ENCODE measurements at places on chromosomes 6 and 20.
A peak's percentile ranks its signal among the peaks of the same experiment; 100 is the strongest.

DNA sequence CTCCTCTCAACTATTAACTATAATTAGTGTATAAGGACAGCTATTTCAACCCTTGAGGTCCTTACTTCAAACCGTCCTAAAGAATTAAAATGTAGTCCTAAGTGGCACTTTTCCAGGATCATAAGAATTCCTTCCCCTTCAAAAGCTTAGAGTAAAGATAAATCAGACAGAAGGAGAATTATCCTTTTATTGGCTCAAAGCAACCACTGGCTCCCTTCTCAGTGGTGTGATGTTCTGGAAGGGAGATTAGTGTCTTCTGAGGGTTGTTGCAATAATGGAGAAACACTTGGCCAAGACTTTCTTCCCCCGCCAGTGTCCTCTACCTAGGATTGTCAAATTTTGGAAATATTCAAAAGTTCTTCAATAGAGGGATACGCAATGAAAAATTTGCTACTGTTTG is 89.1 kb upstream of the PLEKHG1 start:
- no peaks in the 10 kb centered on the region for H3K4me1 ChIP-seq
- no peak overlapping the region for H3K4me3 ChIP-seq
- H3K27me3 ChIP-seq, result no peaks in the 10 kb centered on the region
- H3K36me3 ChIP-seq, result no peaks in the 10 kb centered on the region
- DNase-seq, result no peak
- no peak overlapping the region for H3K27ac ChIP-seq

GRCh38 chr6:70353448-70353847 is 50.6 kb upstream of the COL9A1 start:
- peaks cover 8% of the 10 kb centered on the region for H3K4me1 ChIP-seq
- H3K27me3 ChIP-seq, result no peaks in the 10 kb centered on the region
- no peak overlapping the region for H3K27ac ChIP-seq
- no peak overlapping the region for H3K4me3 ChIP-seq
- no peak for DNase-seq

DNA sequence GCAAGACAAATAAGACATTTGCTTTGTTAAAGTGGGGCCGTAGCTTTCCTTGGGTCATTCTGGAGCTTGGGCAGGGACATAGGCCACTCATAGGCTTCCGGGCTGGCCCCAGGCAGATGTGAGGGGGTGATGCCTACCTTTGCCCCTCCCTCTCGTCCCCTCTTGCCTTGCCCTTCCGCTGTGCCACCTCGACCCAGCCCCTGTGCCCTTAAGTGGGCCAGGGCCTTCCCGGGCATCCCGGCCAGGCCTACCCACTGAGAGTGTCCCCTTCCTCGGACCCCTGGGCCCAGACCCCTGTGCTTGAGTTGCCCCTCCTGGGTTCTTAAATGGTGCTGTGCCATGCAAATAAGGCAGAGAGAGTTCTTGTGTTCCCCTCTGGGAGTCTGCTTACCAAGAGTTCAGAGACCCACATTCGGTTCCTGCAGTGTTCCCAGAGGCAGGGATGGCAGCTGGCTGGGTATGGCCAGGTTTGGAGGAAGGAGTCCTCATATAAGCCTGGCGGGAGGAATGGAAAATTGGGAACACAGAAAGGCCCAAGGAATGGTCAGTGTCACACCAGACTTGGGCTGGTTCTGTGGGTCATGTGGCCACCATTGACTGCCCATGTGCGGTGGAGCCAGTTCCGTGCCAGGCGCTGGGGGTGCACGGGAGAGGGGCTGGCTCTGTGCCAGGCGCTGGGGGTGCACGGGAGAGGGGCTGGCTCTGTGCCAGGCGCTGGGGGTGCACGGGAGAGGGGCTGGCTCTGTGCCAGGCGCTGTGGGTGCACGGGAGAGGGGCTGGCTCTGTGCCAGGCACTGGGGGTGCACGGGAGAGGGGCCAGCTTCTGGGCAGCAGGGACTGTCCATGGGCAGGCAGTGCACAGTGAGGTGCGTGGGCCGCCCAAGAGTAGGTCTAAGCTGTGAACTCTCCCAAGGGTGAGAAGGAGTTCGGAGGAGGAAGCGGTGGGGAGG is 173.5 kb upstream of the SNX9 start:
- peak overlapping the region; percentile 52 for H3K4me3 ChIP-seq
- peaks cover 29% of the 10 kb centered on the region for H3K27me3 ChIP-seq
- H3K27ac ChIP-seq, result peak overlapping the region; percentile 13
- peaks cover 54% of the 10 kb centered on the region for H3K4me1 ChIP-seq

GRCh38 chr6:92043777-92044176 is 1375.6 kb downstream of the EPHA7 start:
- no peaks in the 10 kb centered on the region for H3K27me3 ChIP-seq
- H3K4me3 ChIP-seq, result no peak overlapping the region
- H3K27ac ChIP-seq, result no peak overlapping the region
- no peak for DNase-seq
- no peaks in the 10 kb centered on the region for H3K4me1 ChIP-seq
- no peaks in the 10 kb centered on the region for H3K36me3 ChIP-seq

DNA sequence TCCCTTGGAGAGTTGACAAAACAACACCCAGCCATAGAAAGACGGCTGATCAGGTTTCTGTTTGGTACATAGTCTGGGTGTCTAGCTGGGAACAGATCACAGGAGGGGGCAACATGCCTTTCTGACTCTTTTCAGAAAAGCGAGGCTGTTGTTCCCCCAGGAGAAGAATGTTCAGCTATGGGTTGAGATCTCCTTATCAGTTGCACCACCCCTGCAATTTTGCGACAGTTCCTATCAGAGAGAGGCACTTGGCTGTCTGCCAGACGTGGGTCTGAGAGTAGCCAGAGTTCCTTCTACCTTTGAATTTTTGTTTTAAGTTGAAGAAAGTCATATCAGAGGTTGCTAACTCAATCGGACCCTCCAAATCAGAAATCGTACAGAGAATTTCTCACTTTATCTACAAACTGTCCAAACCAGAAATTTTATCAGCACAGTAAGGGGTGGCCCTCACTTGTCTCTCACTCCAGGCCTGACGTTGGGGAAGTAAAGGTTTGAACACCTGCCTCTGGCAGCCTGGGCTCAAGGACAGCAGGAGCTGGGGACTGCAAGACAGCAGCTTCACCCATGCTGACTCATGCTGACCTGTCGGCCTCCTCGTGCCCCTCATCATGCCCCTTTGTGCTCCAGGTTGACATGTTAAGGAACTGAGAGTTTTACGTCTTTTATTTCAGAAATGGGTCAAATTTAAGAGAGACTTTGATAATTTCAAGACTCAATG is 42.3 kb downstream of the TMC2 start:
- no peaks in the 10 kb centered on the region for H3K27me3 ChIP-seq
- H3K4me3 ChIP-seq, result no peak overlapping the region
- no peak overlapping the region for H3K27ac ChIP-seq
- DNase-seq, result no peak
- H3K4me1 ChIP-seq, result no peaks in the 10 kb centered on the region

GRCh38 chr6:113277111-113277510 is 580.0 kb upstream of the MARCKS start:
- no peak overlapping the region for H3K27ac ChIP-seq
- no peaks in the 10 kb centered on the region for H3K4me1 ChIP-seq
- no peak for DNase-seq
- H3K36me3 ChIP-seq, result no peaks in the 10 kb centered on the region
- peaks cover 2% of the 10 kb centered on the region for H3K27me3 ChIP-seq

GRCh38 chr6:139496654-139497344 is 122.4 kb upstream of the CITED2 start:
- no peak overlapping the region for H3K4me3 ChIP-seq
- no peaks in the 10 kb centered on the region for H3K4me1 ChIP-seq
- no peaks in the 10 kb centered on the region for H3K27me3 ChIP-seq
- H3K27ac ChIP-seq, result no peak overlapping the region

DNA sequence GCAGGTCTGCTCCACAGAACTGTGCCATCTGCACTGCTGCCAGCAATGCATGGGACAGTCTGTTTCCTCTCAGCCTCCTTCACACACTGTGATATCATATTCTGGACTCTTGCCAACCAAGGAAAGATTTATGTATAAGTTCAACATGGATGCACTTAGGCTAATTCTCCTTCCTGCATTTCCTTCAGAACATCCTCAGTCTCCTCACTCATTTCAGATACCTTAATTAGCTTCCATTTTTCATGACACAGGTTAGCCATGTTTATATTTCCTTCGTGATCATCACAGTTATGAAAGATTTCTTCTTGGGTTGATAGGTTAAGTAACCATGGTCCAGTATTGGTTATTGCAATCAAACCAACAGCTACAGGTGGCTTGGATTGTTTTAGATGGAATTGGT is 46.4 kb upstream of the DDR1 start:
- no peaks in the 10 kb centered on the region for H3K36me3 ChIP-seq
- no peak overlapping the region for H3K27ac ChIP-seq
- H3K4me3 ChIP-seq, result no peak overlapping the region
- no peaks in the 10 kb centered on the region for H3K27me3 ChIP-seq

DNA sequence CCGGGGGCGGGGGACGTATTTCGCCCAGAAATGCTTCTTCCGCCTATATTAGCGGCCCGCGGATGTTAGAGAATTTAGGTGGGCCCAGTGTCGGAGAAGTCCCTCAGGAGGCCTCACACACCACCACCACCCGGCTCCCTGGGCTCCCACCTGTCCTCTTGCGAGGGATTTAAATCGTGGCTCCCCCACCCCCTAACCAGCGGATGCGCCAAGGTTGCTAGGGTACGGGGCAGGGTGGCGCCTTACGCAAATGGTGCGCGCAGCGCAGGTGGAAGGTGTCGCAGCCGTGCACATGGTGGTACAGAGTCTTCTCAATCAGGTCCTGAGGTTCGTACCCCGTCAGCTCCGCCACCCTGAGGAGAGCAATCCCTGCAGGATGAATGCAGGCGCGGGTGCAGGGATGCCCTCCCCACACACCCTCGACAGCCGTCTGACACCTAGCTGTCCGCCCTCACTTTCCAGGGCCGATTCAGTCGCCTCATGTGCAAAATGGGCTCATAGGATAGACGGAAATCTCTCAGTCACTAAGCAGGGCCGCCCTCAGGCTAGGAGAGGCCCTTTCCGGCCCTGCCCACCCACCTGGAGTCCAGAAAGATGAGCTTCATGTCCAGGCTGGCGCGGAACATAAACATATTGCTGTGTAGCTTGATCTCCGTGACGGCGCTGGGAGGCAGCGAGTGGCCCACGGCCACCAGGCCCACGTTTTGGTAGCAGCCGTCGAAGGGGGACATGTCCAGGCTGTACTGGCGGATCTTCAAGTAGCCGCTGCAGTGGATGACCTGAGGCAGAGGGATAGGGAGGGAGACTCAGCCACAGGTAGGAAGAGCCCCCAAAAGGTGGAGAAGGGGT is 16.6 kb downstream of the SIM1 start:
- H3K36me3 ChIP-seq, result no peaks in the 10 kb centered on the region
- peaks cover 6% of the 10 kb centered on the region for H3K27me3 ChIP-seq

DNA sequence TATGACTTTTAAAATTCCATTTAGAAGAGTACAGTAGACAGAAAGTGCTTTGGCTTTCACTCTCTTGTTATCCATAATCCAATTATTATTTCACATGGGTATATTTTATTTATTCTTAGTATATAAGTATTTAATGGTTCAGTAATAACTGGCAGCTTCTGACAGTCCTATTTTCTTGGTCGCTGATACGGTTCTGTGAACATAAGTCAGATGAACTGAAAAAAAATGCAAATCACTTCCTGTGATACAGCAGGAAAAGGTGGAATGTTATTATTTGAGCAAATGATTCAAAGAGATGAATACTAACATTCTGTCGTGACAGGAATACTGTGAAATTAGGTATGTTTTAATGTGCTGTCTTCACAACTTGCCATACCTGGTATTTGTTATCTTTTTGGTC is 132.3 kb downstream of the ARHGAP18 start:
- H3K27me3 ChIP-seq, result peaks cover 11% of the 10 kb centered on the region
- H3K4me1 ChIP-seq, result peaks cover 3% of the 10 kb centered on the region
- H3K4me3 ChIP-seq, result no peak overlapping the region
- H3K36me3 ChIP-seq, result peaks cover 33% of the 10 kb centered on the region
- H3K27ac ChIP-seq, result no peak overlapping the region
